ENCODE measurements at places on chromosomes 3 and 15.

GRCh38 chr3:70780790-70781189 lies 468.4 kb upstream of the MDFIC2 start:
- DNase-seq: no peak

DNA sequence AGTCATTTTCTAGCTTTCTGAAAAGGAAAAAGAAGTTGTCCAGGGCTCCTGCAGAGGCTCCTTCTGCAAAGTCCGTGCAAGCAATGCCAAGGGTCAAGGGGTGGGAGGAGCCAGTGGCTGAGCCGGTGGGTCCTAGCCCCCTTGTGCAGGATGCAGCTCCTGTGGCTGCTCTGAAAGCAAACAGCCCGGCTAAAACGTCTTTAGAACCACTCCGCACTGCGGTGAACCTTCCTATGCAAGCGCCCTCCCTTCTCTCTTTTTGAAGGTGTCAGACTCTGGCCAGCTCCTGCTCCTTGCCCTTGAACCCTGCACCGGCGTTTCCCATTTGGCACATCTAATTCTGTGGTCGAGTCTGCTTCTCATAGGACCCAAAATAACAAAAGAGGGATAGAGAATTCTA lies 183.1 kb downstream of the UACA start:
- DNase-seq: no peak

- DNase-seq: no peak
Observed at GRCh38 chr3:171177056-171177455, 150.5 kb upstream of the SLC2A2 start.

DNA sequence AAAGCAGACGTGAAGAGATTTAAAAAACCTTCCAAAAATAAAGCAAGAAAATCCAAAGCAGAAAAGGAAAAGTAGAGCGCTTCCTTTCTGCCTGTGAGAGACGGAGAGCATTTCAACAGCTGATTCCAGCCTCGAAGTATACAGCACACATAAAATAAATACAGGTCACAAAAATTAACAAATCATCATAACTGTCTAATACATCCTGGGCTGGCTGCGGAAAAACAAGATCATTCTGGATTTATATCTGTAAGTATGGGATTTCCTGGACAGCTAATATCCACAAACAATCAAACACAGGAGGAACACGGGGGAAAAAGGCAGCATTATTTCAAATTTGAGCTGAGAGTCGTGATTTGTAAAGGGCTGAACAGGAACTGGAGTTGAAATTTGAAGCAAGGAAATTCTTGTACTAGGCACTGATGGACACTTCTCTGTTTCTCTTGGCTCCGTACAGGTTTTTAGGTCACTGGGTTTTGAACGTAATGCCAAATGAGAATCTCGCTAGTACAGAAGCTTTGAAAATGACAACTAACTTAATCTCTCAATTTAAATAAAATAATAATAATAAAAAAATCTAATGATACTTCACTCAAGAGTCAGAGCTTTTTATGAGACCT lies 577.7 kb downstream of the FOXP1 start:
- no peak for DNase-seq

DNA sequence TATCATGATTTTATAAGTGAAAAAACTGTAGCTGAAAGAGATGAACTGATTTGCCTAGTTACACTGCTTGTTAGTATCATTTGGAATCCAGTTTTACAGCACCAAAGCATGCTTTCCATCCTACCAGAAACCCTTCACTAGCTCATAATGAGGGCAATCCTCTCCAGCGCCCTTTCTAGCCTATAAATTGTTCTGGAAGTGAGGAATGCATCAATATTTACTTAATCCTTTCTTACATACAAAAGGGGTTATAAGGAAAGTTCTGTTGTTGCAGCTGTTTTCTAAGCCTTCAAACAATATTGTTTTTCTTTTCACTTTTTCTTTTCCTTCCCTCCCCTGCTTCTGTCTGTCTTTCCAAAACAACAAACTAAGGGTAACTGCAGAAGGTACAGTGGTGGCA lies 11.0 kb upstream of the PCCB start:
- DNase-seq: no peak

DNA sequence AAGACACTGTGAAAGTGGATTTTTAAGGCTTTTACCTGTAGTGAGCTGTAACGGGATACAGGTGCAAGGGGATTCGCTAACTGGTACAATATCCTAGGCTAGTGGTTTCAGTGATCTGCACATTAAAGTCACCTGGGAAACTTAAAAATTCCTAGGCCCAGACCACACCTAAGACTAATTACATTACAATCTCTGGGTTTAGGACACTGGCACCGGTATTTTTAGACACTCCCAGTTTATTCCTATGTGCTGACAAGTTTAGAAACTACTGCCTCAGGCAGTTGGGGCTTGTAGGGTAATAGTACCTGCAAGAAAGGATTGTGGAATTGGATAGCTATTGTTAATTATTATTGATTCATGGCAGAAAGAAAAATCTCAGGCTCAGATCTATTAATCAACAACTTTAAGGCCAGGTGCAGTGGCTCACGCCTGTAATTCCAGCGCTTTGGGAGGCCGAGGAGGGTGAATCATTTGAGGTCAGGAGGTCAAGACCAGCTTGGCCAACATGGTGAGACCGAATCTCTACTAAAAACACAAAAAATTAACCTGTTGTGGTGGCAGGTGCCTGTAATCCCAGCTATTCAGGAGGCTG lies 50.4 kb upstream of the CASR start:
- no peak for DNase-seq

GRCh38 chr3:104956620-104957345 lies 409.9 kb upstream of the ALCAM start:
- no peak for DNase-seq

DNA sequence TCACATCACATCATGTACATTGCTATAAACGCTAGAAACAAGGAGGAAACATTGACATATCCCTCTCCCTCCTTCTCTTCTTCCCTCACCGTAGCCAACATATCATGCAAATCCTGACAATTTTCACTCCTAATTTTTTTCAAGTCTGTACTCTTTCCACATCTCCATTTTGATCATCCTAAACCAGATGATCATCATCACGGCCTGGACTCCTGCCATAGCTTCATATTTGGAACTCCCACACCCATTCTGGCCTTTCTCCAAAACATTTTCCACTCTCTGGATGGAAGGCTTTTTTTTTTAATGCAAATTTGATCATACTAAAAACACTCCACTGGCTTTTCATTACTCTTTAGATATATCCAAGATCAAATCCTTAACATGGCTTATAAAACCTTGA lies 248.0 kb upstream of the CNTN3 start:
- no peak for DNase-seq

DNA sequence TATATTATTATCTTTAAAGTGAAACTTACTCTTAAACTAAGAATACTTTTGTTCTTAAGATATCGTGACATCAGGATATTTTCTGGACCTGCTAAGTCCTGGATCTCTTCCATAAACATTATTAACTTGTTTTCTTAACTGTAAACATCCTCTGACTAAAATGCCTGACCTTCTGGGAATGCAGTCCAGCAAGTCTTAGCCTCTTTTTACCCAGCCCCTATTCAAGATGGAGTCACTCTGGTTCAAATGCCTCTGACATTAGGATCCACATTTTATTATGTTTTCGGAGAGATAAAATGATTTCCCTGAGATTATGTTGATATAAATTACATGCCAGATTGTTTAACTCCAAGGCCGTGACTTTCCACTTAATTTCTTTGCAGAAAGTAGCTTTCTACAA lies 37.6 kb downstream of the OSTN start:
- DNase-seq: no peak

GRCh38 chr15:80475572-80475971 lies 71.4 kb downstream of the ARNT2 start:
- DNase-seq: no peak

DNA sequence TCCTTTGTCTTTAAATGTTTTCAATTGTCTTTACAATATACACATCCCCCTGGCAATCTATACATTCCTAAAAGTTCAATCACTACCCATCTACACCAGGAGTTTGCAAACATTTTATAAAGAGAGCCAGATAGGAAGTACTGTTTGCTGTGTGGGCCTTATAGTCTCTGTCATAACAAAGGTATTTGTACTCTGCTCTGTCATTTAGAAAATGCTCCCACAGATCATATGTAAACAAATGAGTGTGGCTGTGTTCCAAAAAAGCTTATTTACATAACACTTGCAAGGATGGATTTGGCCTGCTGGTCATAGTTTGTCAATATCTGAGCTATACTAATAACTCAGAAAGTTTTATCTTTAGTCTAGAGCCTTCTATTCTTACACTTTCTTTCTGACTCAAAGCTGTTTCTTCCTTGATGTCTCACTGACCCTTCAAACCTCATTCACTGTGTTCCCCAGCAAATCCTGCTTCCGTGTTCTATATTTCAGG lies 511.9 kb downstream of the GBE1 start:
- no peak for DNase-seq

DNA sequence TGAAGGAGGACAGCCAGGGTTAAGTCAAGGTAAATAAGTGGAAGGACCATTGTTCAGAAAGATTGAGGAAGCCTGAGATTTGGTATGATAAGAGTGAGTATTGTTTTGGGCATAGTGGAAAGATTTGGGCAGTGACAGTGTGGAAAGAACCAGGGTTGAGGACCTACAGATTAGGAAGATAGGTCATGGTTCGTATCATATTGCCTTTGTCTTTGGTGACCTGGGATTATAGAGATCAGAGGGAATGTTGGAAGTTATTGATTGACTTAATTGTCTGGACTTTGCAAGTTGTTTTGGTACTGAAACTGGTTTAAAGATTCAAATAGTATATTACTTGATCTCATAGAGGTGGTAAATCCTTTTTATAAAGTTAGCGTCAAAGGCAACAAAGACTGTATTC lies 23.1 kb upstream of the MGA start:
- DNase-seq: no peak

DNA sequence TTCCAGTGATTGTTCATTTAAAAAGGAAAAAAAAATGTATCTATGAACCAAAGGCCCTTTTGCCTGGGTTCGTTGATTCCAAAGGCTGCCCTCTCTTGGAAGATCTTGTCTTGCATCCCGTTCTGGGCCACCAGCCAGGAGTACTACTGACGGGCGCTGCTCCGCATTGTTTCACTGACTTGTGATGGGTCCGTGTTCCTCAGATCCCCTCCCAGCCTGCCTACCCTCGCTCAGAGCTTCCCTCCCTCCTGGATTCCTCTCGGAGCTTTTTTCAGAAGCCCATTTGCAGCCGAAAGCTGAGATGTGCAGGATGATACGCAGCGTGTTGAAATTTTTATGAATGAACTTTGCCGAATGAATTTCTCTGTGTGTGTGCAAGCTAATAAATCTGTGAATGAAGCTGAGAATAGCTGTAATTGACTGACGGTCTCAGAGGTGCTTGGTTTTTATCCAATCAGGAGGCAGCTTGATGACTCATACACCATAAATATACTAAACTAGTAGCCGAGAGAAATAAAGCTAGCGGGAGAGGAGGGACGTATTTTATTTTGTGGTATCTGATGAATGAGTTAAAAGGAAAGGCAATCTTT lies at the start of gene SHC4:
Gene SHC4, minus strand, starts transcription at position 396 of the 590 bp plus-strand sequence. CDS start 904 bp downstream, outside the sequence.
- no peak for DNase-seq

Measured in stimulated activated CD8-positive, alpha-beta memory T cell treated with anti-CD3 and anti-CD28 coated beads, Interleukin-4, amount 100 ng/mL, for 1 hour (primary cell).